ENCODE measurements at places on chromosomes 4 and X. TPM values are rescaled to one million over a fixed set of nuclear protein-coding genes. Genes with fewer than 3 reads are reported as not detected.

DNA sequence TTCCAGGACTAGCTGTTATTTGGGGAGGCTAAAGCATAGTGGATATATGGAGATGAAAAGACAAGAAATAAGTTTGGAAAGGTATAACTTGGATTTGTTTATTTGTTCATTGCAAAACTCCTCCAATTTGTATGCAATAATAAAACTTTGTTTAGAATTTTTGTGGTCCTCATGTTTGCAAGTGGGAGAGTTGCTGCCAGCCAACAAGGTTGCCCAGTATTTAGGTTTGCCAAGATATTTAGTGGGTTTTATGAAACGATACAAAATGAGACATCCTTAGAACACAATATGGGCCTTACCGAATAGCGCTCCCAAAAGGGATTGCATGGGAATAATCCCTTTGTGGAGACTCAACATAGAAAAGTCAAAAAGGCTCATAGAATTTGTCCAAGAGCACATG, 162.1 kb downstream of the INPP4B start:
- DNase-seq: no peak

DNA sequence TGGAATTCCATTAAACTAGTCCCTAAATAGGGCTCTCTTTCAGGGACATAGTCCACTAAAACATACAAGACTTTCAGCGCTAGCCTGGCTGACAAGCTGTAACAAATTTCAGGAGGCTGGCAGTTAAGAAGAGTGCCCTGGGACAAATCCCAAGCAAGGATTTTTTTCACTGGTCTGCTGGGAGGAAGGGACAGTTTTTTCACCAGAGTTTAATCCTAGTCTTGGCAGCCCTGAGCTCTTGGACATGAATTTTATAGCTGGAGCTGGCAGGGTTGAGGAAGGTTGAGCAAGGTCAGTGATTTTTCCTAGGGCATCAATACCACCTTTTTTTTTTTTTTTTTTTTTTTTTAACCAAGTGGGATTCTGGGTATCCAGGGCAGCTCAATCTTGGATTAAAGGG, 184.4 kb downstream of the SH2D1A start:
- no peak for DNase-seq

Gene ATP8A1
- 24.7 TPM for total RNA-seq

DNA sequence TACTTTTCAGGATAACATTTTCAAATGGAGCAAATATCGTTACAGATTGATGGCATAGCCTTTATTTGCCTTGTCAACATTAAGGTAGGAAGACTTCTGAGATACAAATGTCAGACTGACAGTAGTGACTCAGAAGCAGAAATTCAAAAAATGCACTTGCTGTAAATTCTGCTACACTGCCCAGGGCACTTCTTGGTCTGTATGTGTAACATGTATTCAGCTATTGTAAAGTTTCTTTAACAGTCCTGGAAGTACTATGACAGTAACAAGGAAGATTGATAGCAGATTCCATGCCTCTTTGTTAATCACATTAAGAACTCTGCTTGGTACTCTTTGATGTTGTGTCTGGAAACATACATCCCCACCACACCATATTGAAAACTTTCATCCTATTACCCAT, 69.6 kb upstream of the PCDH18 start:
- no peak for DNase-seq

DNA sequence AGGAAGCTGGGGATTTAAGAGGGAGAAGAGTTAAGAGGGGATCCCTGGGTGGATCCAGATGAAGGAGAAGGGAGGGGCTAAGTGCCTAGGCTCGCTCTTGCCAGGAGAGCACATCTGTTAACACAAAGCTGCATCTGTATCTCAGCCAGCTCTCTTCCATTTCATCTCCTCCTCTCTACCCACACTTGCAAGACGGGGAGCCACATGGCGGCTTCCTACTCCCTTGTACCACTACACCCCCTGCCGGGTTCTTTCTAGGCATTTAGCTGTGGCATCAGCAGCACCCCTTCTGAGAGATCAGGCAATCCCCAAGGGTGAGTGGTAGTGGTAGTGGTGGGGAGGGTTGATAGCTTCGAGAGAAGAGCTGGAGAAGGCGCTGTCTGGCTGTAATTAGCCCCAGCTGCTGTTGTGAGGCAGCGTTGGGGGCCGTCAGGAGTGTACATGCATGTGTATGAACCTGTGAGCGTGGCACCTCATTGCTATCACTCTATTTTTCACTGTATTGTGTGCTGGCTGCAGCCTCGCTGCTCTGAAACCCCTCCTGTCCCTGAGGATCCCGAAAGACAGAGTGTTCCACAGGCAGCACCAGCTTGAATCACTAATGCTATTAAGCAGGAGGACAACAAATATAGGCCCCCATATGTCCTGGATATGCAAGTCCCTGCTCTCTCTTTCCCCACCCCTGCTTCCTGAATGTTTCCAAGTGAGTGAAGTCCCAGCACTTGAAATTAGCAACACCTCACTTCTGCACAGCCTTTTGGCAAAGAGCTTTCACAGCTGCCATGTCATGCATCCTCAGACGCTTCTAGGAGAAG, 73.7 kb downstream of the RTL9 start:
- no peak for DNase-seq

GRCh38 chr4:271492-272103, 33.7 kb downstream of the ZNF732 start:
- DNase-seq: no peak

GRCh38 chrX:3527166-3527565, 180.7 kb upstream of the MXRA5 start:
- no peak for DNase-seq

GRCh38 chrX:132565273-132565672, 76.4 kb upstream of the MBNL3 start:
- DNase-seq: no peak

Gene UGT2B15
- not detected for total RNA-seq

Gene CLGN
- 0.21 TPM for total RNA-seq

DNA sequence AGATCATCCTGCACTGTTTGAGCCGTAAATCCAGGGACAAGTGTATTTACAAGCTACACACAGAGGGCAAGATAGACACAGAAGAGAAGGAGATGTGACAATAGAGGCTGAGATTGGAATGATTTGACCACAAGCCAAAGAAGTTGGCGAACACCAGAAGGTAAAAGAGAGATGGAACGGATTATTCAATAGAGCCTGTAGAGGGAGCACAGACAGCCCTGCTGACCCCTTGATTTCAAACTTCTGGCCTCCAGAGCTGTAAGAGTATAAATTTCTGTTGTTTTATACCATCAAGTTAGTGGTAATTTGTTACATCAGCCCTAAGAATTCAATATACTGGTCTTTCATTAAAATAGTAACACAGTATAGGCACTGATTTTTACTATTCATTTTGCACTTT, 447.8 kb downstream of the FAT4 start:
- DNase-seq: no peak

Gene DCAF8L2
- not detected for total RNA-seq

DNA sequence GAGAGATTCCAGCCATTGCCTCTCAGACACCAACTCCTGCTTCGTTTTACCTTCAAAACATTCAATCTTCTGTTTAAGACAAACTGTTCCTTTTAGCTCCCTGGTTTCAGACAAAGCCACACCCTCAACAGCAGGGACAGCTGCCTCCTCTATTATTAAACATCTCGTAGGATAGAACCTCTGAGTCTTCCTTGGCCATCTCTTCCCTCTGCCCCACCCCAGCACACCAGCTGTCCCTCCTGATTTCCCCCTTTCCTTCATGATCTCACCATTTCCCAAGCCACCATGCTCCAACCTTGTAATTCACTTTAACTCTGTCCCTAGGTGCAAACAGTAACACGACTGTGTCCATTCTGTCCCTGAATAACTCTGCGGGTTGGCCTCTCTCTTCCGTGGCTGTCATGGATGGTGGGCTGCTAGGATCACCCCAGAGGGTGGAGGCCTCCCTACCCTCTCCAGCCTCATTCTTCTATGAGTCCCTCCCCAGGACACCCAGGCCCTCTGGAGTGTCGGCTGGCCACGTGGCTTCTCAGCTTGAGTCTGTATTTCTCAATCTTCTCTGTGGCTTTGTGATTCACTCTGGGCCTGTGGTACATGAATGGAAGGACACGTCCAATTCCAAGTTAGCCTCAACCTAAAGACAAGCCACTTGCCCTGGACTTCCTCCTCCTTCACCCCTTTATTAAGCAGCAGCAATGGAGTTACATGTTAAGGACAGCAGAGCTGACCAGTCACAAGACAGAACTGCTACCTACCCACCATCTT, 349.9 kb downstream of the FBXW7 start:
- DNase-seq: no peak

GRCh38 chrX:28135378-28136047, 154.3 kb upstream of the DCAF8L1 start:
- no peak for DNase-seq

GRCh38 chrX:104749951-104750610, 184.1 kb downstream of the IL1RAPL2 start:
- DNase-seq: no peak

Gene ARSH
- not detected for total RNA-seq

GRCh38 chr4:141575884-141576283, 60.5 kb upstream of the IL15 start:
- DNase-seq: no peak

Gene PDE5A
- 223 TPM for total RNA-seq

DNA sequence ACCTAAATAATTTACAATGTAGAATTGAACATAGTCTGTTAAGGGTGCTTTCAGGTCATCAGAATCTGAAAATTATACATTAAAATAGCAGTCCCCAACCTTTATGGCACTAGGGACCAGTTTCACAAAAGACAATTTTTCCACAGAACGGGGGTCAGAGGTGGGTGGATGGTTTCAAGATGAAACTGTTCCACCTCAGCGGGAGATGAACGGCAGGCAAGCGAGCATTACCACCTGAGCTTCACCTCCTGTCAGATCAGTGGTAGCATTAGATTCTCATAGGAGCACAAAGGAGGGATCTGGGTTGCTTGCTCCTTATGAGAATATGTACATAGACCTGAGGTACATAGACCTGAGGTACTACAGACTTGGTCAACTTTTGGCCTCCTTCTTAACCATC, 29.0 kb downstream of the LRBA start:
- DNase-seq: no peak
